ENCODE measurements at places on chromosomes 2 and 18. TPM values are rescaled to one million over a fixed set of nuclear protein-coding genes. Genes with fewer than 3 reads are reported as not detected.

The KANSL1L gene
- total RNA-seq, result 92.5 TPM

The RANBP2 gene
- 121 TPM for total RNA-seq

The RAX gene
- total RNA-seq, result not detected

The AMER3 gene
- total RNA-seq, result 0.42 TPM

The MAP3K19 gene
- not detected for total RNA-seq

Measured in urinary bladder (tissue), 4 donors.